Urothelium cell line (cell line): ENCODE measurements at places on chromosomes 1 and 21.

GRCh38 chr1:64624218-64624713 lies 120.6 kb upstream of the RAVER2 start:
- peak; percentile 68 for DNase-seq

DNA sequence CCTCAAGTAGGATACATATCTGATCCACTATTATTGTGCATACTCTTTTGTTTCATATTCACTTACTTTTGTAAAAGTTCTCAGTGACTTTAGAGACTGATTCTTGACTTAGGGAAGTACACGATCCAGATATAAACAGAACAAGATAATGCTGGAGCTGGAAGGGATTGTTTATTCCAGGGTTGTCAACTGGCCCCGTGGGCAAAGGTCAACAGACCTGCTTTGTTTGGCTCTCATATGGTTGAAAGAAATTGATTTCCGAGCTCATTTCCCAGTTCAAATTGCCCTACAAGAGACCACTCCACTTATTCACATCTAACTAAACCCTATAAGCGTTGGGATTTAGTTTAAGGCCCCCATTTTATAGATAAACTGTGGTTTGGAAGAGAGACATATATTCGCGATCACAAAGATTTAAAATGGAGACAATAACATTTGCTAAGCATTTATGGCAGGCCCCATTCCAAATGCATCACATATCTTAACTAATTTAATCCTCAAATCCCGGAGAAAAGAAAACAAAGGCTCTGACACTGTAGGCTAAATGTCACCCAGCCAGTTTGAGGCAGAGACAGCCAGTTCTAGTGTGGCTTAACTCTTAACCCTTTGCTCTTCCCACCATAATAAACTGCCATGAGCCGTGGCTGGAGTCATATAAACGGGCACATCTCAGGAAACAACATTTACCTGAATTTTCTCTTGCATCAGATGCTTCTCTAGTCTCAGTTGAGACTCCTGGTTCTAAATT lies 20.6 kb downstream of the REG4 start:
- no peak for DNase-seq

- no peak for DNase-seq
Measured at GRCh38 chr1:85838238-85838637, 130.0 kb upstream of the ZNHIT6 start.

- no peak for DNase-seq
Measured at GRCh38 chr1:186178426-186179043, 196.5 kb downstream of the TPR start.

GRCh38 chr21:35202431-35202830 lies 153.3 kb upstream of the RUNX1 start:
- no peak for DNase-seq

- no peak for DNase-seq
Measured at GRCh38 chr1:16120407-16120806, 35.5 kb downstream of the EPHA2 start.

DNA sequence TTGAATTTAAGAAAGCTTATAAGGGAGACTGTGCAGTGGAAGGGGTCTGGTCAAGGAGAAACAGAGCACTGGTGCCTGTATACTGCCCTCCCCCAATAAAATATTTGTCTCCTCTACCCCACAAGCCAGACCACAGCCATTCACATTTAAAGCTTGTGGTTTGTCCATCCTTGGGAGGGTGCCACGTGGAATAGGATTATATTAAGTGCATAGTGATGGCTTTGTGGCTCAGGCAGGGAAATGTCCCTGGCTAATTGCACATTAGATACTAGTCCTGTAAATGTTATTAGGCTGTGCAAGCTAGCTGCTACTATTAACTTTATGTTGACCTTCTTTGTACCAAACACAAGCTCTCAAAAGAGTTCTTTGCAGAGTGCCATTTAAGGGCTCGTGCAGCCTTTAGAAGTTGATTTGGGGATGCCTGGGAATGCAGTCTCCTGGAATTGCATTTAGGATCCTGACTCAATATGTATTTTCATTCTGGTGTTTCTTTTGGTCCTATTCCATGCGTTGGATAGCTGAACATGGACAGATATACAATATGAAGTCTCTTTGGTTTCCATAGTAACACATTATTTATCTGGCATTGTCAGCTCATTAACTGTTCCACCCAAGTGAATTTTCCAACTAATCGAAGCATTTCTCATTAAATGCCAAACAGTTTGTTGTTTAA lies 210.6 kb downstream of the ROR1 start:
- DNase-seq, result peak; percentile 52

- DNase-seq, result no peak
Measured at GRCh38 chr1:204599098-204599497, 82.9 kb downstream of the MDM4 start.

GRCh38 chr1:161988413-161988812 lies 35.3 kb downstream of the OLFML2B start:
- DNase-seq, result no peak

GRCh38 chr1:167084757-167085156 lies 5.4 kb downstream of the GPA33 start:
- DNase-seq, result no peak

- DNase-seq, result no peak
Measured at GRCh38 chr1:7473223-7474142, 297.6 kb upstream of the VAMP3 start.

DNA sequence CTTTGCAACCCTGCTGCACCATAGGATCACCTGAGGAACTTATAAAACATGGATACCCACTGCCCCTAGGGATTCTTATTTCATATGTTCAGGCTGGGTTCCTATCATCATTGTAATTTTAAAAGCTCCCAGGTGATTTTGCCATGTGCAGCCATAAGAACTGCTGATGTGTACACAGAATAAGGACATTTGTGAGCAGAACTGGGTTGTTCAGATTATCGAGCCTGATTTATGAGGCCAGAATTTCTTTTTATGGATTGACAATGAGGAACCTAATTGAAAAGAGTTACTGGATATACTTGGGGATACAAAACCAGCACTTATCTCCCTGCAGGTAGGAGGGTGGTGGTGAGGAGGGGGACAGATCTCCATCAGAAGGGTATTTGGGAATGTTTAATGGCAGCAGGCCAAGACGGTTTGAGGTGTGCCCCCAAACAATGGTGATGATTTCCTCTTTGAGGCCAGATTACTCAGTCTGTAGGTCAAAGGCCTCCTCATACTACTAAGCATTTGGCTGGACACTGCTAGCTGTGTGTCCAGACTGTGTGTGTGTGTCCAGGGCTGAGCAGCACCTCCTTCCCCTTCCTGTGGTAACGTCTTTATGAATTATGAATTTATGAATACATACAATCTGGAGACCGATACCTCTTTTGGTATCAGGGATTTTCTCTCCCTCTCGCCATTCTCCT lies 18.9 kb downstream of the NOS1AP start:
- no peak for DNase-seq

GRCh38 chr21:35044128-35044527 lies 5.0 kb downstream of the RUNX1 start:
- DNase-seq, result no peak

DNA sequence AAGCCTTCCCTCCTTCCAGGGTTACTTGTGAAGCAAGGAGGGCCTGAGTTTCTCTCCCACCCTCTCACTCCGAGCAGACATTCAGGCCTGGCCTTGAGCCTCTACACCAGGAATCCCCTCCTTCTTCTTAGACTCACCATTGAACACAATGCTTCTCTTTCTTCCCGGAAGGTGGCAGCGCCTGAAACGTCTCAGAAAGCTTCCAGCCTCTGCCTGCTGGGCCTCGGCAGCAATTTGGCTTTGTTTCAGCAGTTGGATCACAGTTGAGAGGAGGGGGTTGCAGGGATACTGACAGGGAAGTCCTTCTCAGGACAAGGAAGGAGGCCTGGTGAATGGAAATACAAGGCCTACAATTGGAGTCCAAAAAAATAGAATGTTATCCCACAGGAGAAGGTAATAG lies 6.3 kb downstream of the CLDN8 start:
- no peak for DNase-seq

- DNase-seq, result no peak
Measured at GRCh38 chr1:246210756-246211155, 296.3 kb downstream of the SMYD3 start.

DNA sequence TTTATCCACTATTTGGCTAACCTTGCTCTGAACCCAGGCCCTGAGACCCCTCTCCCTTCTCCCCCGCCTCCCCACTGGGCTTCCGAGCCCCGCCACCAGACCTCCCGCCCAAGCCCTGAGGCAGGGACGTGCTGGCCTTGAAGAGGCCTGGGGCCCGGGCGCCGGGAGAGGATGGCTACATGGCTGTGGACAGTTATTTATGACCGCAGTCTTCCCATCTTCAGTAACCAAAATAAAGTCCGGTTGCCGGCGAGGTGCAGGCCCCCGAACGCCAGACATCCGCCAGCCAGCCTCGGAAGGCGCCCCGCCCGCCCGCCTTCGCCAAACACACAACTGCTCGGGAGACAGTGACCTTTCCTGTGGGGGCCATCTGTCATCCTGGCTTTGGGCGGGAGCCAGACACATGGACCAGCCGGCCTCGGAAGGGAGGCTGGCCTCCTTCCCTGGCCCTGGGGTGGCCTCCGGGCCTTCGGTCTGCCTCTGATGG lies 69.0 kb downstream of the DHRS3 start:
- no peak for DNase-seq

GRCh38 chr21:28132713-28133112 lies 860.0 kb downstream of the LTN1 start:
- DNase-seq, result no peak

- no peak for DNase-seq
Measured at GRCh38 chr1:196462086-196462485, 146.2 kb downstream of the KCNT2 start.

GRCh38 chr1:20493309-20493708 lies 7.3 kb upstream of the CAMK2N1 start:
- no peak for DNase-seq

DNA sequence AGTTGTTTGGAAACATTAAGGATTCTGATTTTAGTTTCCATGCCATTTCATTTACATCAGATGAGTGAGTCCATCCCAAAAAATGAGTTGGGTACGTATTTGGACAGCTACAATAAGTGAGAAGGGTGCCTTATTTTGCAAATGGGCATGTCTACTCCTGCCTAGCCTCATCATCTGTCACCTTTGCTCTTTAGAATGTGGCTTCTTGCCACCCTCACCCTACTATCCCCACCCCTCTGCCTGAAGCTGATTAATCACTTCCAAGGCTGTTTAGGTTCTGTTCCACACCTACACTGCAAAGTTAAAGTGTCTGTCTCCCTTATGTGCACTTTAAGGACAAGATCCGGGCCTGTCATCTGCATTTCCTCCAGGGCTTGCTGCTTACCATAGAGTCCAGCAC lies 61.2 kb downstream of the ST6GALNAC5 start:
- no peak for DNase-seq

GRCh38 chr21:37673801-37674575 lies 242.3 kb downstream of the KCNJ6 start:
- DNase-seq, result no peak
